Stimulated activated CD8-positive, alpha-beta memory T cell treated with anti-CD3 and anti-CD28 coated beads, Interleukin-7, amount 100 ng/mL, for 24 hours (primary cell): ENCODE measurements at places on chromosomes 1 and 21.

DNA sequence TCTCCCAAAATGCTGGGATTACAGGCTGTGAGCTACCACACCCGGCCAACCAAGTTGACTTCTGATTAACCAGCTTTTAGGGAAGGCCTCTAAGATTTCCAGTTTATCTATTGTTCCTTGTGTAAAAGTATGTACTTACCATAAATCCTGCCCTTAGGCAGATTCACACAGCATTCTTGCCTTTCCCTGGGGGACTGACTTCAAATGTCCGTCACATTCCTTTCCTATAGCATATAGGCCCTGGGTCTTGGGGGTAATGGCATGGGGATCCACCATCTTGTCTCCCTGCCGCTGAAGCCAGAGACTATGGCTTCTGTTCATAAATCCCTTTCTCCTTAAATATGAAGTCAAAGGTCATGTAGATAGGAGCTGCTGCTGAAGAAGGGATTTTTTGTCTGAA is 872 bp upstream of the PINK1 start:
- DNase-seq, result no peak

GRCh38 chr1:4219826-4220225 is 319.8 kb upstream of the C1orf174 start:
- DNase-seq, result no peak

GRCh38 chr1:239706245-239706892 is 320.0 kb downstream of the CHRM3 start:
- no peak for DNase-seq

DNA sequence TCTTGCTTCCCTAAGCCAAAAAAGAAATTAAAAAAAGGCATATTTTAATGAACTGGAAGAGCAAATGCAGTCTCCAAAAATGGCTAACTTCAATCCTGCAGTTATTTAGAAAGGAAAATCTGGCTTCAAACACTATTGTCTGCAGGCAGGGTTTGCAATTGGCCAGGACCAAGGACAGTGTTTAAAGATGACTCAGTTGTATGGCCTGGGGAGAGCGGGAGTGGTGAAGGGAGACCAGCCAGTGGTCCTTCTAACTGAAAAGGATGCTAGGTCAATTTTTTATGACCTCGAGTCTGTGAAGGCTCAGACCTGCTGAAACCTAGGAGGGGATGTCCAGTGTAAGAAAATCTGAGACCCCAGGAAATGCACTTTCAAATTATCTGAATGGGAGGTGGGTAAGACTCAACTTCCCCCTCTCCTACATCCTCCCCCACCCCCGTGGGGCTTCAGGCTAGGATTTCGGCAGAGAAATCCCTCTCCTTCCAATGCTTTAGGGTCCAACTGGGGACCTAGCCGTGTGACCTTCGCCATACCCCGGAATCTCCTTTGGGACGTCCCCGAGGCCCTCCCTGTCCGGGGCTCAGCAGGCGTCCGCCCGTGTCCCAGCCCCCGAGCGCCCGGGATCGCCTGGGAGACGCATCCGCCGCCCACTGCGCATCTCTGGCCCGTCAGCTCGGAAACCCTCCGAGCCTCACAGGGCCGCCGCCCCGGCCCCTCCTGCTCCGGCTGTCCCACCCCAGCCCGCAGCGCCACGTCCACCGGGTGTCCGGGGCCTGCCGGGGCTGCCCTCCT is 602 bp upstream of the RIMKLA start:
- no peak for DNase-seq

DNA sequence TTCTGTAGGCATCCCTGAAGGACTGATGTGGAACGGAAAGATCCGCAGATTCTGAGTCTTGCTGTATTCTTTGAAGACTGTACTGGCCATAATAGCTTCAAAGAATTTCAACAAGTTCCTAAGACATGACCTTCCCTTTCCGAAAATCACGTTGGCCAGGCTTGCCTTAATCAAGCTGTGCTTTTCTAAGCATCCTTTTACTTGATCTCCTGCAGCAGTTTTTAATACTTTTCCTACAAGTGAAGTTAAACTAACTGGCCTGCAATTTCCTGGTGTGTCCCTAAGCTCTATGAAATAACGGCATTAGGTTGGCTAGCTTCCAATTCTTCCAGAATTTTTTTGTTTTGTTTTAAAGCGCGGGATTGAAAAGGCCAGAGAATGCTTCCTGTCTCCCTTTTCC is 40.3 kb downstream of the SPAG17 start:
- DNase-seq, result no peak

GRCh38 chr1:1118011-1118875 is 2.4 kb upstream of the C1orf159 start:
- DNase-seq, result no peak

DNA sequence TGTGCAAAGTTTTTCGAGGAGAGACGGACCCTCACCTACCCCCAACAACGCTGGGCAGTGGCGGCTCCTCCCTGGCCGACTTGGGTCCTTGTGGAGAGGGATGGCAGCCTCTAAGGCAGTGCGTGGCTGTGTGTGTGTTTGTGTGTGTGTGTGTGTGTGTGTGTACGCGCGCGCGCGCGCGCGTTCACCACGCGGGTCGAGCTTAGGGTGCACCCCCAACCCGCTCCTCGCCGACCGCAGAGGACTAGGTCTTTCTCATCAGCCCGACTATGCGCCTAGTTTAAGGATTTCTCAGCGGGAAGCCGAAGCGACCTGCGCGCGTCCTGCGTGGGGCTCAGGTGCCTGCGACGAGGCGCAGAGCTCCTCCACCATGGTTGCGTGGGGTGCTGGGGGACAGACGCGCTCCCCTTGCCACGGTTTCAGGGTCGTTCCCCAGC is 940 bp downstream of the SOX13 start:
- DNase-seq, result no peak

GRCh38 chr1:246165826-246166709 is 341.0 kb downstream of the SMYD3 start:
- no peak for DNase-seq

DNA sequence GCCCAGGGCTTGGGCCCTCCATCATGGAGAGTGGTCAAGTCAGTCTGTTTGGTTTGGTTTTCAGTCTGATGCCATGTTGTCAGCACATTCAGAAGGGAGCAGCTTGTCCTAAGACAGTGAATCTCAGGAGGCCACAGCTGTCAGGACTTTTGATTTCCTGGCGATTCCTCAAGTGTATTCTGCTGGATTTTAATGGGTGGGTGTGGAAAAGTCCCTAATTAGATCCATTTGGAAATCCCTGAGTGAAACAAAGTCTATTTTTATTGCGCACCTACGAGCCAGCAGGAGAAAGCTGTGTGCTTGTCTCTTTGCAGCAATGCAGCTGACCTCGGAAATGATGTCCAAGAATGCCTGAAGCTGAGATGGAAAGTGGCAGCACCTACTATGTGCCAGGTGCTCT is 21.6 kb upstream of the FHAD1 start:
- DNase-seq, result no peak

- DNase-seq, result no peak
Observed at GRCh38 chr21:15732290-15732995, 2.7 kb downstream of the USP25 start.

DNA sequence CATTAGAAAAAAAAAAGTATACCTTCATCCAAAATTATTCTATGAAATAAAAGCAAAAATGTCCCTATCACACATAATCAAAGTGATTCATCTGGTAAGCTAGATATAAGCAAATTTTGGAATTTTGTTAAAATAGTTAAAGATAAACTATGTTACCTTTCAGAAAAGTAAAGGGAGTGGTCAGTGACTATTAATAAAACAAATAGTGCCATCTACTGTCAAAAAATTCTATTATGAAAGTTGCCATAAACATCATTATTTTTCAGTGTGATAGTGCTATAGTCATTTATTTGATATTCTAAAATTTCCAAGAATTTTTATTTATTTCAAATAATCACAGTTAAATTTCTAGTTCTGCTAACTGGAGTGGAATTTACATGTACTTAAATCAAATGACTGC is 803.7 kb downstream of the KCNT2 start:
- no peak for DNase-seq
